ENCODE measurements at places on chromosomes 6 and 20. TPM values are rescaled to one million over a fixed set of nuclear protein-coding genes. Genes with fewer than 3 reads are reported as not detected.

- no peak for DNase-seq
Observed at GRCh38 chr6:13281686-13282085, 46.7 kb downstream of the TBC1D7 start.

The ASIP gene
- not detected for total RNA-seq

- DNase-seq = peak; percentile 99
Observed at GRCh38 chr20:36585410-36586125, 12.2 kb downstream of the TGIF2 start.

- DNase-seq = peak; percentile 71
Observed at GRCh38 chr6:139256087-139256486, 35.7 kb downstream of the TXLNB start.

DNA sequence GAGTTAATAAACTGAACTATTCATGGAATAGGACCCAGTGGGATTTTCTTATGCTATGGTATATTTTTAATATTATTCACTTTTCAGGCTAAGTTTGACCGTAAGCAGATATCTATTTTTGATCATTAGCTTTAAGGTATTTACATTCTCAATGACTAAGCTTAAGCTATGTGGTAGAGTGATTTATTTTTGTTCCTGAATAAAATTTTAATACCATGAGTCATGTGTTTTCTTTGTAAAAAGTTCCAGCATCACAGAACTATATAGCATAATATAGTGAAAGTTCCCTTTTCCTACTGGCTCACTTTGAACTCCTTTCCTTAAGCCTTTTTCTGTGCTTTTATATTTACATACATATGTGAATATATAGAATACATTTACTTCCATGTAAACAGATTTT lies 75.8 kb downstream of the BCKDHB start:
- peak; percentile 62 for DNase-seq

DNA sequence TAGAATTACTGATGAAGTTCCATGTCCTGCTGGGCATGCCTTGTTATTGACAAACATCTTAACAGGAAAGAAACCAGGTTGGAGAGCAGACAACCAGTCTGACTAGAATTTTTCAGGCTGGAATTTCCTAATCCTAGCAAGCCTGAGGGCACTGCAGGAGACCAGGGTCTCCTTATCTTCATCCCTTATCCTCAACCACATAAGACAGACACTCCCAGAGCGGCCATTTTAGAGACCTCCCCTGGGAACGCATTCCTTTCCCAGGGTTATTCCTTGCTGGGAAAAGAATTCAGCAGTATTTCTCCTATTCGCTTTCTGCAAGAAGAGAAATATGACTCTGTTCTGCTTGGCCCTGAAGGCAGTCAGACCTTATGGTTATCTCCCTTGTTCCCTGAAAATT lies 803.7 kb downstream of the GRIK2 start:
- no peak for DNase-seq

- no peak for DNase-seq
Observed at GRCh38 chr20:40427026-40427425, 262.0 kb downstream of the MAFB start.

GRCh38 chr20:51796340-51796739 lies 6.0 kb downstream of the SALL4 start:
- DNase-seq = no peak

The CTSZ gene
- total RNA-seq = 14.9 TPM

DNA sequence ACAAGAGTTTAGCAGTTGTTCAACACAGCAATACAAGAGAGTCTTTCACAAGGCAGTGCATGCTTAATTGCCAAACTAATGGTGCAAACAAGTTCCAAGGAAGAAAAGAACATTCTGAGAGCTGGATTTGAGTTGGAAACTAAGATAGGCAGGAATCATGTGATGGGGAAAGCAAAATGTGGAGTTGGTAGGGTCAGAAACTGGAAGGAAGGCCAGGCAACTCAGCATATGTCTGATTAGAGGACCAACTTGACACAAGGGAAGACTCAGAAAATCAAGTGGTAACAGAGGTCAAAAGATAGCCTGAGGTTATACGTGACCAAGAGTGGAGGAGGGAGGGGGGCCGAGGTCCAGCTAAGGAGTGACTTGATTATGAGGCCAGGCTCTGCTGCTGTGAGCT lies 117.3 kb downstream of the SMLR1 start:
- DNase-seq = no peak

DNA sequence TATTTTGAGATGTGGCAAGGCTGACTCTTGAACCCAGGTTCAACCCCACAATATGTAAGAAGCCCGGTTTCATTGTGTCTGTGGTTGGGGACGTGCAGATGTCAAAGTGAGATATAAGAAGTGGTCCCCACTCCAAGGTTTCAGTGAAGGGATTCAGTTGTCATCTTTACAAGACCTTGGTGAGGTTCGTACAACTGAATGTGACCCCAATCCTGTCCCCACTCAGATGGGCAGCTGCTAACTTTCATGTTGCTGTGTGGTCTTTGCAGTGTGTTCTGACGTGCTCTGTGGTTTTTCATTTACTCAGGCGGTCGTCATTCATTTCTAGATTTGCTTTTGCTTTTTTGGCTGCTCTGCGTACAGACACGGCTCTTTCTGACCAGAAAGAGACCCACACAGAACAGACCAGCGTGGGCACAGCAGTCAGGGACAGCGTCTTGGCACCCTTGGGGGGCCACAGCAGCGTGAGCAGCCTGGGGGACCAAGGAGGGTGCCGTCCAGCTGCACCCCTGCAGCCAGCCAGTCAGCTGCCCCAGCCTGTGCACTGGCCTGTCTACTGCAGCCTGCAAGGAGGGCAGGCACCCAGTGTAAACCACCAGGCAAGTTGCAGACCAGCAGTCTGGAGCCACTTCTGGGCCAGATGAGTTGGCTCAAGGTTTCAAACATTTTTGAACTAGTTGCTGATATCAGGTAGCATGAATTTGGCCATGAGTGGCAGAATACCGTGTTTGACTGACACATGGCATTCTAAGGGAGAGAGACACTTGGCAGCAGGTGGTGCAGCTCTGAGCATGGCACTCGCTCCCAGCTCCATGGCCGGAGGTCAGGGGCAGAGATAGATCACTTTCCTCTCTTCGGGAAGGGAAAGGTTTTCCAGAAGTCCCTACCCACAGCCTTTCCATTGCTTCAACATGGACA lies 49.4 kb upstream of the IRF4 start:
- DNase-seq = no peak

GRCh38 chr20:32621071-32621890 lies 36.1 kb upstream of the NOL4L start:
- DNase-seq = peak; percentile 76

- no peak for DNase-seq
Observed at GRCh38 chr6:158324136-158324535, 11.9 kb downstream of the TULP4 start.

DNA sequence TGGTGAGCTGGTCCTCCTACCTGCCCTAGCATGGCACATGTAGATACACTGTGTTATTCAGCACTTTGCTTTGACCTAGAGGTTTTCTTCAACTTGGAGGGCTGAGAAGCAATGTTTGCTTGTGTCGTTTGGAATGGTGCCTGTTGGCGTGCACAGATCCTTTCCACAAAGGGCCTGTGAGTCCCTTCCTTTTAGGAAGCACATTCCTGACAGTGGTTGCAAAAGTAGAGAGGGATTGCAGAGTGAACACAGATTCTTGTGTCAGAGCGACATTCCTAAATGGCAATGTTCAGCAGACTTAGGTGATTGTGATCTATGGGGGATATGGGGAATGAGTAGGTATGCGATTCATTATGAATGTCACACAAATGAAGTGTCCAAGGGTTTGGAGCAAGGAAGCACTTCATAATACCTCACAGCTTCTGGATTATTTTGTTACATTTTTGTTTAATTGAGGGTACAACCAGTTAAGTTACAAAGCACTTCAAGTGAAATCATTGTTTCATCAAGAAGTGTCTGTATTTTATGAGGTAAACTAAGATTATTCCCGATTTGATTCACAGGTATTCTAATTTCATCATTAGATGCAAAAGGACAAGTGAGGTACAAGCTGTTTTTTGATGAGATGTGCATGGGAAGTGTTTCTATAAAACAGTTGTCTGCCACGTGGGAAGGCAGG lies 713 bp upstream of the RNF144B start:
- DNase-seq = no peak

- DNase-seq = no peak
Observed at GRCh38 chr6:159074876-159075275, 30.1 kb upstream of the TAGAP start.

DNA sequence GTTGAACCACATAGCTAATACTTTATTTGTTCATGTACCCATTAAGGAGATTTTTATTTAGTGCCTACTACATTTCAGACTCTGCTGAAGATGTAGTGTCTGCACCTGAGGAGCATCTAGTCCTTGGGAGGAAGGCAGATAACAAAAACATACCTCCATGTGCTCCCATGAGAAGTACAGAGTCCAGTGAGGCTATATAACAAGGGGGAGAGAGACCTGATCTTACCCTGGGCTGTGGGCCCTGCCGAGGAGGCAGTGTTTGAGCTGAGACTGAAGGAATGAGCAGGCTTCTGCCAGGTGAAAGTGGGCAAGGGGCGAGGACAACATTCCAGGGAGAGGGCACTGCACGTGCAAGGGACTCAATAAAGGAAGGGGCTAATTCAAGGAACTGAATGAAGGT lies 12.1 kb downstream of the MANBAL start:
- no peak for DNase-seq

- DNase-seq = peak; percentile 43
Observed at GRCh38 chr20:49979030-49979832, 3.5 kb upstream of the SNAI1 start.

The HLA-DQA1 gene
- not detected for total RNA-seq

DNA sequence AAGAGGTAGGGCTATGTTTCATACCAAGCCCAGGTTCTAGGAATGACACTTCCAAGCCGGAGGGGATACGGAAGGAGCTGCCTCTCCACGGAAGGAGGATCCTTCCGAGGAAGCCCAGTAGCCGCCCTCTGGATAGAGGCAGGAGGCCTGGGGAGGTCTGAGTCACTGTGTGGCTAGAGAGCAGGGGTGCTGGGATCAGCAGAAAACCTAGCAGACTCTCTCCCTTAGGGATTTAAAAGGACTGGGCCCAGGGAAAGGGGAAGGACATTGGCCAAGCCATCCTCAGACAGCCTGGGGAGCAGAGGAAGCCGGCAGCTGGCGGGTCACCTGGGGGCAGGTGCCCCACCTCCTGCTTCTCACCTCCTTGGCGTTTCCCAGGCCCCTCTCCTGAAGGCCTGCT lies 36.6 kb upstream of the NFATC2 start:
- DNase-seq = peak; percentile 93

DNA sequence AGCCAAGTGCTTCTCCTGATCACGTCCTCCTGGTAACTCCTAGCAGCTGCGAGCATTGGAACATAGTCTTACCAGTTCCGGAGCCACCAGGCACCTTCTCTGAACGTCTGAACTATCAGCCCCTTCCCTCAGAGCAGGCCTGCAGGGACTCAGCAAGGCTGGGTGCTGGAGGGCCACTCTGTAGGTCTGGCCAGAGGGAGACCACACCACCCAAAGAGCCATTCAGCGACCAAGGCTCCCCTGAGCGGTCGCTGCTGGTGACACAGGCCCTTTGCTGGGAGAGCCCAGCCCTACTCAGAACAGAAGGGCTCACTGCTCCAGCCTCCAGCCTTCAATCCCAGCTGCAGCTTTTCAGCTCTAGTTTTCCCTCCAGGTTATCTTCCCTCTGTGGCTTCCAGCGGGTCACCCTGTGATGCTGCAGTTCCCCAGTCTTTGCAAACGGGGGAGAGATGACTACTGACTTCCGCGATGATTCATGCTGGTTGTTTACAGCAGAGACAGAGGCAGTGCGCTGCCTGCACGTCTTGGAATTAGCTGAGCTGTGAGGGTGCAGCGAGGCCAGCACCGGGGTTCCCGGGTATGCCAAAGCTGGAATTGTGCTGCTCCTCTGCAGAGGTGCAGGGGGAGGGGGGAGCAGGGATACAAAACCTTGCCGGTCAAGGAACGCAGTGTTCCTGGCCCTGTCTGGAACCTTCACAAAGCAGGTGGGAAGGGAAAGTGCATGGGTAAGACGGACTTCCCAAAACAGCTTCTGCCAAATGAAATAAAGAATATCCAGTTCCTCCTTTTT lies 161.4 kb downstream of the LY86 start:
- DNase-seq = peak; percentile 95

GRCh38 chr20:11453430-11453829 lies 464.3 kb upstream of the BTBD3 start:
- peak; percentile 80 for DNase-seq

DNA sequence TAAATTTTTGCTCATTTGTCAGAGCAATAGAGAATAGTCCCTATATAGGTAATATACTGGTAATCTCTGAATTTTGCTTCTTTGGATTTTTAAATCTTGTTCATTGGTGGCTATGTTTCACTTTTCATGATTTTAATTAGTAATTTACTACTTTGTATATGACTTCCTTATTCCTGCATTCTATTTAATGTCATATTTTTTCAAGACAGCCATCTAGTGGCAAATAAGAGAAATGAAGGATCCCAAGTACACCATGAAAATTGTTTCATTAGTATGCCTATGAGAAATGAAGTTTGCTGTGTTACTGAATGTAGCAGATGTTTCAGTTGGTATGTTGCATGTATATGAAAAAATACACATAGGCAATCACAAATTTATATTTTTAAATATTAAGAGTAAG lies 82.4 kb downstream of the ZNF292 start:
- peak; percentile 8 for DNase-seq

GRCh38 chr6:73382462-73383113 lies 12.0 kb upstream of the DDX43 start:
- peak; percentile 85 for DNase-seq

- peak; percentile 78 for DNase-seq
Observed at GRCh38 chr20:19995220-19995863, 21.8 kb upstream of the NAA20 start.

- no peak for DNase-seq
Observed at GRCh38 chr6:2931055-2931454, 27.9 kb upstream of the SERPINB9 start.

DNA sequence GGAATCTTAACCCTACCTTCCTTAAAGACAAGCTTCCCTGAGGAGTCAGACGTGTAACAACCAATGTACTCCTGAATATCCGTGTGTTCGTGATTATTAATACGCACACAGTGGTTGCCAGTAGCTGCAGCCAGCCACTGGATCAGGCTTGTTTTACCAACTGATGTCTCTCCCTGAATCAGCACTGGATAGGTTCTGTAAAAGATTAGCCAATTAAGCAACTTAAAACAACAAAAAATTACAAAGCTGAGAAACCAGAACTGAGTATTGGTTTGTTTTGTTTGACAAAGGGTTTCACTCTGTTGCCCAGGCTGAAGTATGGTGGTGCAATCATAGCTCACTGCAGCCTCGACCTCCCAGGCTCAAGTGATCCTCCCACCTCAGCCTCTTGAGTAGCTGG lies 69.3 kb downstream of the MDN1 start:
- no peak for DNase-seq

- DNase-seq = no peak
Observed at GRCh38 chr6:2919401-2919800, 16.3 kb upstream of the SERPINB9 start.

The CUTA gene
- 610 TPM for total RNA-seq

The CENPW gene
- 43.3 TPM for total RNA-seq

The GPR63 gene
- not detected for total RNA-seq

GRCh38 chr6:21371676-21372171 lies 221.8 kb upstream of the SOX4 start:
- peak; percentile 11 for DNase-seq

The DNMT3B gene
- total RNA-seq = 7.1 TPM

Measured in M059J (cell line).